ENCODE measurements at places on chromosomes 2 and 18.

DNA sequence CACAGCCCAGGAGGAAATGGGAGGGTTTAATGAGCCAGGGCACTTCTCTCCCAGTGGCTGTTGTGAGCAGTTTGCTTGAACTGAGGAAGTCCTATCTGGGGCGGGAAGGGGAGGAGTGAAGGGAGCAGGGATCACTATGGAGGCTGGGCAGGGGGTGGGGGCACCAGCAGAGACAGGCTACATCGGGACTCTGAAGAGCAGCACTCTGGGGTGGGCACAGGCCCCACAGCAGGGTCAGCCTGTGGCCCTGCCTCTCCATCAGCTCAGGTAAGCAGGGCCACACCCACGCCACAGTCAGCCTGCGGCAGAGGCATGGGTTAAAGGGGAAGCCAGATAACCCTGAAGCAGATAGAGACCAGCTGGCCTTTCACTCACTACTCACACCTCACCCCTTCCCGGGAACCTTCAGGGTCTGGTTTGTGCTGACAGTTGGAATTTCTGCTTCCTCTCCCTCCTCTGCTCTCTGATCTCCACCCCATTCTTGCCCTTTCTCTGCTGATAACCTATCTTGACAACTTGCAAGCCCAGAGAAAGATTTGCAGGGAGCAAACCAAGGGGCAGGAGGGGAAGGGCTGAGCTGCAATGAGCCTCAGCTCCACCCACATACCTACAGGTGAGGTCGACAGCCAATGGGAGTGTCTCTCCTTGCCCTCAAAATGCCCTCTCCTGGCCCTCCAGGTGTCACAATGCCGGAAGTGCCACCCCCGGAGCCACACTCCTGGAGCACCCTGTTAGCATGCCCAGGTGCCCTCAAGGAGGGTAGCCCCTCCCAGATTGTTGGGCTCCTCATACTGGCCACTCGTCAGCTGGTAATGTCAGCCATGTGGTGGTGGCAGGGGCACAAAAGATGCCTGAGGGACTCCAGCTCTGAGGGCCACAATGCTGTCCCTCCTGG lies 3.7 kb downstream of the SIGLEC15 start:
- peak overlapping the region; percentile 3 for H3K27ac ChIP-seq
- peaks cover 39% of the 10 kb centered on the region for H3K4me1 ChIP-seq
- no peak for DNase-seq
- no peaks in the 10 kb centered on the region for H3K36me3 ChIP-seq

DNA sequence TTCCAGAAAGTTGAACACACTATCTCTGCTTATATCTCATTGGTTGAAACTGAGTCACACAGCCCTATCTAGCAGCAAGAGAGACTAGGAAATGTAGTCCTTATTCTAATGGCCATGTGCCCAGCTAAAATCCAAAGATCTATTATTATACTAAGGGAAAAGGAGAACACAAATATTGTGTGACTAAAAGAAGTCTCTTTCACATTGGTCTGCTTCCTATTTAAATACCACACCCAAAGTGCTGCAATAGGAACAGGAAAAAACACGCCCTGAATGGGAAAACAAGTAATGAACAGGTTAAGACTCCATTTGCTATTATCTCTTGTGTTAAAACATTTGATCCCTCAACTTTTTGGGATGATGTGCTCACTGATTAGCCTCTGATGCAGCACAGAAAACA lies 86.8 kb upstream of the BARD1 start:
- H3K27me3 ChIP-seq, result no peaks in the 10 kb centered on the region
- no peak overlapping the region for H3K4me3 ChIP-seq
- H3K36me3 ChIP-seq, result no peaks in the 10 kb centered on the region
- H3K27ac ChIP-seq, result no peak overlapping the region

DNA sequence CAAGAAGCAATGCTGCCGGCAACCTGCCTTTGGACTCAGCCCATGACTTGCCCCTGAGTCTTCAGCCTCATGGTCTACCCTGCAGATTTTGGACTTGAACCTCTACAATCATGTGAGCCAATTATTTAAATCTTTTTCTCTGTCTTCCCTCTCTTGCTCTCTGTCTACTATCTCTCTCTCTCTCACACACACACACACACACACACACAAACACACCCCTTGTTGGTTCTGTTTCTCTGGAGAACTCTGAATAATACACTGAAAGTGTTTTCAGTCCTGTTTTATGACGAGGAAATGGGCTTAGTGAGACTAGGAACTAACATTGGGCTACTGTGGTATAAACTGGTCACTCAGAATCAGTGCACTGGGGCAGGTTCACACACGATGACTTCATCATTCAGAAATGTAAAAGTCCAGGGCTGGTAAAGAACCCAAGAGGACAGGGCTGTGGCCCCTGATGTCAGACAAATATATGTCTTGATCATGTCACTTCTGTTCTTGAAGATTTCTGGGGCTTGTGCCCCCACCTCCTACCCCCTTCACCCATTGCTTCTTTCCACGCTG lies 266.1 kb upstream of the SIX2 start:
- no peak for DNase-seq
- no peaks in the 10 kb centered on the region for H3K36me3 ChIP-seq
- no peaks in the 10 kb centered on the region for H3K27me3 ChIP-seq

DNA sequence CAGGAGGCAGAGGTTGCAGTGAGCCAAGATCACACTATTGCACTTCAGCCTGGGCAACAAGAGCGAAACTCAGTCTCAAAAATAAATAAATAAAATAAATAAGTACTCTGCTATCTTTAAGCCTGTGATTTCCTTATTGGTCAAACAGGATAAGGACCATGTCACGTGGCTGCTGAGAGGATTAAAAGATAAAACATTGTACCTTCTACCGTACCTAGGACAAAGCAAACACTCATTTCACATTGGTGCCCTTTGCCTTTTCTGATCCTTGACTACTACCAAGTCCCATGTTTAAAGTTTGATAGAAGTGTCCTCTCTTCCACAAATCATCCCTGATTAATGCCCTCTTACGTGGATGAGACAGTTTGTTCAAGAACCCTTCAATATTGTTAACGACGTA lies 120.2 kb upstream of the TFCP2L1 start:
- H3K27me3 ChIP-seq, result no peaks in the 10 kb centered on the region
- no peaks in the 10 kb centered on the region for H3K4me1 ChIP-seq
- H3K4me3 ChIP-seq, result no peak overlapping the region
- H3K27ac ChIP-seq, result no peak overlapping the region
- DNase-seq, result no peak

GRCh38 chr2:43950383-43951008 lies 45.3 kb downstream of the LRPPRC start:
- H3K4me1 ChIP-seq, result no peaks in the 10 kb centered on the region
- peaks cover 69% of the 10 kb centered on the region for H3K36me3 ChIP-seq
- DNase-seq, result peak; percentile 19
- no peak overlapping the region for H3K27ac ChIP-seq
- H3K27me3 ChIP-seq, result no peaks in the 10 kb centered on the region
- no peak overlapping the region for H3K4me3 ChIP-seq

DNA sequence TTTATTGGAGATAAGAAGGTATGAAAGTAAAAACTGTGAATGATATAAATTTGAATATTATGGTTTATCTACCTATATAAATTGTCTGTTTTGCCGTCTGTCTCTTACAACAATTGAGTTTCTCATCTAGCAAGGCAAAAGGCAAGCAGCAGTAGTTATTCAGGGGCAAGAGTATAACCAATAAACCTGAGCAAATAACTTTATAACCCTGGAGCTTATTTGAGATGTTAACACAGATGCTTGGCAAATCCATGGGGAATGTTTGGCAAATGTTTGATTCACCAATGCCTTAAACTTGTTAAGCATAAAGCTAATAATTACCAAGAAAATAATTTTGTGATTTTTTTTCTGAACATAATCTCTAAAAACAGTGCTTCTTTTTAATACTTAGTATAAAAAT lies 9.9 kb upstream of the EPHA4 start:
- no peaks in the 10 kb centered on the region for H3K4me1 ChIP-seq
- no peak overlapping the region for H3K4me3 ChIP-seq
- no peaks in the 10 kb centered on the region for H3K27me3 ChIP-seq
- no peaks in the 10 kb centered on the region for H3K36me3 ChIP-seq
- DNase-seq, result no peak

GRCh38 chr2:10993001-10993481 lies 81.3 kb downstream of the KCNF1 start:
- no peak overlapping the region for H3K4me3 ChIP-seq
- H3K4me1 ChIP-seq, result no peaks in the 10 kb centered on the region
- no peaks in the 10 kb centered on the region for H3K36me3 ChIP-seq
- no peak overlapping the region for H3K27ac ChIP-seq

Data from thymus (tissue), 14 donors.